NCI-H1694 (cell line): ENCODE measurements at places on chromosomes 2 and 18.

DNA sequence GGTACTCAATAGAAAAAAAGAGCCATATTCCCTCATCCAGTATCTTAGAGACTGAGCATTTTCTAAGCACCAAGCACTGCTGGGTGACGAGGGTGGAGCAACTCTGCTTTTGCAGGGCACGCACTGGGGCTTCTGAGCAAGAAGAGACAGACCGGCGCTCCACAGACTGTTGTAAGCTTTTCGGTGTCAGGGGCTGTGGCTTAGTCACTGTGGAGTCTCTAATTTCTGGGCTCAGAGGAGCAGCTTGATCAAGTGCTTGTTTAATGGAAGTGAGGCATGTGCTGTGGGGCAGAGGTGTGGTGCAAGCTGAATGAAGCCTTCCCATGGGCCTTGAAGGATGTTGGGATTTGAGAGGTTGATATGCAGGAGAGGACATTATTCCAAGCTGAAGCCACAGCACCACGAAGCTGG lies 227.1 kb downstream of the MYCN start:
- no peak for DNase-seq

DNA sequence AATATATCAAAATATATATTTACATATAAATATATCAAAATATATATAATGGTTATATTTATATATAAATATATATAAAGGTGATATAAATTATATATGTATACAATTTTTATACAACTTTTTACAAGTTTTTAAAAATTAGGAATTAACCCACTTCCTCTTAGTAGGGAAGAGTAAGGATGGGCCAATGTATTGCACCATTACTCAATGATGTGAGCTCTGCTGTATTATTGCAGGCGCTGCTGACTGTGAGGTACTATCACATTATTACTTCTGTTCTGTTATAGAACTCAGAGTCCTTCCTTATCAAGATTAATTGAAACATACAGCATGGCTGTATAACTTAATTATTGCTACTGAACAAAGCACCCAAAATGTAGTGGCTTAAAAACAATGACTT lies 46.0 kb downstream of the CCDC195 start:
- DNase-seq: no peak

- DNase-seq: no peak
Measured at GRCh38 chr2:55163941-55164390, 68.1 kb downstream of the CLHC1 start.

GRCh38 chr2:100876231-100876860 lies 56.4 kb downstream of the NPAS2 start:
- no peak for DNase-seq

- DNase-seq: peak; percentile 5
Measured at GRCh38 chr18:11387880-11388279, 221.5 kb upstream of the SLC35G4 start.

DNA sequence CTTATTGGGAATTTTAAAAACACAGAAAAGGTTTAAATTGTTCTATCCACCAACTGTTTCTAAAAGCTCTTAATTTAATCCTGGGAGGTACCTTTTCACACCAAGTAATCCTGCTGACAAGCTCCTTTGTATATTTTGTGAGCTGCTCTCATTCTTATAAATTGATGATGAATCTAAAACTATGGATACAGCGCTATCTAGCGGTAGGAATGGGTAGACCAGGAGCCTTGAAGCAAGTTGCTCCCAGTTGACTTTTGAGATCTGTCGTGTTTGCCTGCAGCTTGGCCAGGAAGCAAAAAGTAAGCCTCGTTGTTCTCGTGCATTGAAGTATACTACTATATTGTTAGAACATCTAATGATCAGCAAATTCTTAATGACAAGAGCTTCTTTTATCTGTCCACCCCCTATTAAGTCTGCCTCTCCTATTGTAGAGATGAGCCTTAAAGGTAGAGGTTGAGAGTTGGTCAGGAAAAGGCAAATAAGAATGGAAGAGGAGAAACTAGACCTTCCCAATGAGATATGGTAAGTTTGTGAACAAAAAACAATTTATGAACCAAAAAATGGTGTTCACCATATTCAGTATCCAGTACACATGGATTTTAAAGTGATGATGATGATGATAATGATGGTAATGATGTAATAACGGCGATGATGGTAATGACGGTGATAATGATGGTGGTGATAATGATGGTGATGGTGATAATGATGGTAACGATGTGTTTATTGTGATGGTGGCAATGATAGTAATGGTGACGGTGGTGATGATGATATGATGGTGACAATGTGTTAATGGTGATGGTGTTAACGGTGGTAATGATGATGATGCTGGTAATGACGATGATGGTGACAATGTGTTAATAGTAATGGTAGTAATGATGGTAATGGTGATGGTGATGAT lies 212.1 kb upstream of the NCKAP5 start:
- peak; percentile 86 for DNase-seq

- DNase-seq: no peak
Measured at GRCh38 chr18:46344416-46345180, 240.4 kb downstream of the HAUS1 start.

DNA sequence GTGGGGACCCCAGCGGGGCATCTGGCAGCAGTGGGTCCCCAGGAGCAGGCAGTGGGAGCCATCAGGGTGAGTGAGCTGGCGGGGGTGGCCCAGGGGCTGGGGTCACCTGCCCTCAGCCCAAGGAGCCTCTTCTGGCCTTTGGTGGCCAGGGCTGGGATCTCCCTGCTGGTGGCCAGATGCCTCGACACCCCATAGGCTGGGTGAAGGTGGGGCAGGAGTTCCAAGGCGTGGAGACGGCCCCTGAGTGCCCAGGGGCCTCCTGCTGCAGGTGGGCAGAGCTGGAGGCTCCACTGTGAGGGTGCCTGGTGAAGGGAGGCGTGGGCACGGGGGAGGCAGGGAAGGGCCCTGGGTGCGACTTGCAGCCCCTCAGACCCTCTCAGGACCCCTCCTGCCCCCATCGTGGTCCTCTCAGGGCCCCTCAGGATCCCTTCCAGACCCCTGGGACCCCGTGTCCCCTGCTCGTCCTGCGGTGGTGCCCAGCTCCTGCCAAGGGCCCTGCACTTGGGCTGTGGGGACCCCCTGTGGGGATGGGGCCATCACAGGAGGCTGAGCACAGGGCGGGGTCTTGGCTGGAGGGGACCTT lies 5.0 kb upstream of the GPR35 start:
- no peak for DNase-seq
